ENCODE measurements at places on chromosomes 12 and 14. TPM values are rescaled to one million over a fixed set of nuclear protein-coding genes. Genes with fewer than 3 reads are reported as not detected.

C1S gene
- total RNA-seq, result 585 TPM

NXPH4 gene
- total RNA-seq, result 0.24 TPM

MED13L gene
- 176 TPM for total RNA-seq

LARP4 gene
- total RNA-seq, result 72.0 TPM

GPR65 gene
- 2.0 TPM for total RNA-seq

NFATC4 gene
- total RNA-seq, result 75.1 TPM
